T1000 (cell line): ENCODE measurements at places on chromosomes 4 and X.

DNA sequence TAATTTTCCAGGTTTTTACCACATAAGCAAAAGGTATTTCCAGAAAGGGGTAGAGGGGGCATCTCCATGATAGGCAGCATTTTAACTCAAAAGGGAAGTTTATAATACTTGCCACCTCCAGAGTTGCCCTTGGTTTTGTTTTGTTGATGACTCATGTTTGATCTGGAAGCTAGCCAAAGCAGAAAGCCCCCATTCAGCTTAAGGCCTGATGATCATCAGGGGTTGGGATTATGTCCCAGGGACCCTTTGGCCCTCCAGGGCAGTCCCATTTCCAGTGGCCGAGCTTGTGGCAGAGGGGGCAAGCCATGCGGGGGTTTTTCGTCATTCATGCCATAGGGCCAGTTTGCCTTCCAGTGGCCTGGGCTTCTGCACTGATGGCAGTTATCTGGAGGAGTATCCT lies 143.0 kb upstream of the PLAC1 start:
- no peak for DNase-seq

- DNase-seq: no peak
Measured at GRCh38 chr4:53961351-53961750, 103.1 kb downstream of the CHIC2 start.

- no peak for DNase-seq
Measured at GRCh38 chrX:138718941-138719340, 7.4 kb upstream of the FGF13 start.

- no peak for DNase-seq
Measured at GRCh38 chr4:140281828-140282552, 91.5 kb upstream of the SCOC start.

GRCh38 chr4:137309424-137309823 lies 222.9 kb downstream of the PCDH18 start:
- DNase-seq: no peak

- DNase-seq: no peak
Measured at GRCh38 chr4:141448490-141448889, 187.9 kb upstream of the IL15 start.

DNA sequence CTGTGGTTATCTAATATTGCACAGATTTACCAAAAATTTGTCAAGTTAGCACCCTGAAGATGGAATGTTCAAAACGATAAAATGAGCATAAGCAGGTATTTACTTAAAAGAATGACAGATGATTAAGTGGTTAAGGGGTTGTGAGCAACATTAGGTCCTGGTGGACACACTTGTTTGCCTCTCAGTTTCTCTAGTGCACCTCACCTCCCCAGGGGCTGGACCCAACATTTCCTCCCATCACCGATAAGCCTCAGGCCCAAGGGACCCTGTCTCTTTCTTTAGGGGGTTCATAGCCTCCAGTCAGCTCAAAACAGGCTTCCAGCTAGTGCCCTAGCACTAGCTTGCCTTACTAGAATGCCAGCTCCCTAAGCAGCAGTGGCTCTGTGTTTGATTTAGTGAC lies 88.0 kb downstream of the ATP11C start:
- no peak for DNase-seq

DNA sequence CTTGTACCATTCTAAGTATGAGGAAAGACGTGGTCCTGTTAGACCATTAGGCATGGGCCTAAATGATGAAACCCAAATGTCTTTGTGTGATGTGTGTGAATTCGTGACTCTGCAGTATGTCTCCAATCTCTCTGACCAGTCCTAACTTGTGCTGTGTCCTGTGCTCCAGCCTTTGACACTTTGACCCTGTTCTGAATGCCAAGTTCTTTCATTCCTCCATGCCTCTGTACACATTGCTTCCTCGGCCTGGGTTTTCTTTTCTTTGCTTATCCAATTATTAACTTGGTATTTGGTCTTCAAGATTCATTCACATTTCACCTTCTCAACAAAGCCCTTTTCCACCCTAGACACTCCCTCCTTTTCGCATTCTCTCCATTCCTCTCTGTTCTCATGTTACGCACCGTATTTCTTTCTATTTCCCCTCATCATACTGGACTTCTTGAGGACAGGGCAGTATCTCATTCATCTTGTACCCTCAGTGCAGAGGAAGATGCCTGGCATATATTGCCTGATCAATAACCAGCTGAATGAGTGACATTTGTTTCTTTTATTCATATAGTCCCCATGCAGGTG lies 138.7 kb downstream of the F11 start:
- DNase-seq: no peak

- no peak for DNase-seq
Measured at GRCh38 chr4:103086551-103086950, 10.0 kb upstream of the SLC9B2 start.

GRCh38 chr4:178836865-178837264 lies 1394.6 kb upstream of the AGA start:
- DNase-seq: no peak

DNA sequence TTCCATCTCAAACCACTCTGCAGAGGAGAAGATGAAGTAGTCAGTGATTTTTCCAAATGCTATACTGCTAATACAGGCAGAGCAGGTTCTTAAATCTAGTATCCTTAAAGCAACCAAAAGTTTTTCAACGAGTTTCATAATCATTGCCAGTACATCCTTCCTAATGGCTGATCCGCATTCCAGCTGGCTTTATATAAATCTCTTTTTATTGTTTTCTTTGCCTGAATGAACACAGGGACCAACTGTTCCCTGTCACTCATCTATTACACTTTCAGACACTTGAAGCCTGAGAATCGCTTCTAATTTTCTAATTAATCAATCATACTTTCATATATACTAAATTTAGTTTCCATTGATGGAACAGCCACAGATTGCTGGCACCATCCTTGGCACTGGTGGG lies 508.6 kb downstream of the RAB28 start:
- no peak for DNase-seq

DNA sequence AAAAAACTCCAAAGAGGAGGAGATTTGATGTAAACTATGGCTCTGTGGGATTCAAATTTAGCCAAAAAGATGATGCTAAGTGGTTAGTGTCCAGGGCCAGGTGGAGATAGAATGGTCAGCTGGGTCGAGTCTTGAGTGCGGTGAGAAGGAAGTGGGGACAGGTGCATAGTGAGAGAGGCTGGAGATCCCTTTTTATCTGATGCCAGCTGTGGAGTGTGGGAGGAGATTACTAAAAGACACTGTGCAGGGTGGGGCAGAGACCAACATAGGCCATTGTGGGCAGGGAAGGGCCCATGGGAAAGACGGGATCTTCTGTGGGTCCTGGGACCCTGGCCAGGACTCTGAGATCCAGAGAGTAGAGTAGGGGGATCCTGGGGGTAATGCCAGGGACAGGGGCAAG lies 34.6 kb upstream of the LEF1 start:
- DNase-seq: no peak

GRCh38 chrX:9301836-9302235 lies 163.0 kb upstream of the TBL1X start:
- no peak for DNase-seq

DNA sequence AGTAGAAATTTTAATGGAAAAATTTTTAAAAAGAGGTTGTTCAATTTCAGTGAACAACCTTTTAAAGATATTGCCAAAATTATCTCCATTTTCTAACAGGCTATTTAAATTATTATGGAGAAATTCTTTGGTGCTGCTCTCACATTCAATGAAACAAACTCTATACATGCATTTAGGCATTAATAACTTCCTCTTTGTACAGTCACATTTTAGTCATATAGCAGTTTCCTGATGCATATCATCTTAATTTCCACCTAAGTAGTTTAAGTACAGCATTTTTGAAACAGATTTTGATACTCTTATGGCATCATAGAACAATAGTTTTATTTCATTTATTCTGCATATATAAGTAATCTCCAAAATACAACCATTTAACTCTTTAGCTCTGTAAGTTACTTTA lies 500.1 kb downstream of the STPG2 start:
- no peak for DNase-seq

- DNase-seq: no peak
Measured at GRCh38 chrX:66005830-66006449, 33.9 kb downstream of the VSIG4 start.

DNA sequence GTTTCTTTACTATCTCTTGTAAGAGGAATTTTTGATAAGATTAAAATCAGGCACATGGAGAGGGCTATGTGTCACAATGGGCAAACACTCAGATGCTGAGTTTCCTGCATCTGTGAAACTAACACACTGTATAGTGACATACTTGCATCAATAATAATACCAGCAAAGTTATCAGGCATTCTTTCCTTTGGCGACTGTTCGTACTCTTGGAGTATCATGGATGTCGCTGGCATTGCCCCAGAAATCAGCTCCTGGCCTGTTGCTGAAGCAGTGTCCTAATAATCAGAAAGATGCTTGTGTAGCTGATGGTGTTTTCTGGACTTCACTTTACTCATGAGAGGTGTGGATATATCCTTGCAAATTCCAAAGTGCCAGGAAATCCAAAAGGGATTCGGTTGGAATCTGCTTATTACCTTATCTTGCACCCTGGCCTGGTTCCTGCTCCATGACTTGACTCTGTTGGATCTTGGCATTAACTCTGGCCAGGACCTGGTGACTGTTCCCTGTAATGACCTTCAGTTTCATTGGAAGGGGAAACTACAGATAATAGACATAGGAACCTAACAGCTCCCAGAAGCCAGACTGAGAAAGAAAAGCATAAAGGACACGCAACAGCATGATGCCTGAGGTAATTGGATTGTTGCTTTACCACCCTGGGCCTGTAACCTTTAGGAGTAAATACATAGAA lies 762.5 kb upstream of the GRIA3 start:
- DNase-seq: no peak

- DNase-seq: no peak
Measured at GRCh38 chr4:32826169-32826568, 2106.0 kb downstream of the PCDH7 start.

DNA sequence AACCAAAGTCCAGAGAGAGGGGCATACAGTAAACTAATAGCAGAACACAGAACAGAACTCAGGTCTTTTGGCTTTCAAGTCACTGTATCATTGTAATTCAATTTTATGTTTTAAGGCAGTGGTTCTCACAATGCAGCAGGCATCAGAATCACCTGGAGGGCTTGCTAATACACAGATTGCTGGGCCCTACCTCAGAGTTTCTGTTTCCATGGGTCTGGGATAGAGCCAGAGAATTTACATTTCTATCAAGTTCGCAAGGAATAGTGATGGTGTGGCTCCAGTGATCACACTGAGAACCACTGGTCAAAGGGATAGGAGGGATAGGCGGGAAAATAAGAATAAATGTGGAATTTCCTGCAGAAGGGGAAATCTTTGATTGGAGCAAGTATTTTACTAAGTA lies 36.7 kb downstream of the LANCL3 start:
- DNase-seq: no peak

- no peak for DNase-seq
Measured at GRCh38 chr4:101670897-101671296, 119.6 kb upstream of the BANK1 start.

- no peak for DNase-seq
Measured at GRCh38 chrX:120476714-120477113, 7.6 kb upstream of the LAMP2 start.

GRCh38 chr4:4247696-4248028 lies 361 bp downstream of the TMEM128 start:
- DNase-seq: no peak

DNA sequence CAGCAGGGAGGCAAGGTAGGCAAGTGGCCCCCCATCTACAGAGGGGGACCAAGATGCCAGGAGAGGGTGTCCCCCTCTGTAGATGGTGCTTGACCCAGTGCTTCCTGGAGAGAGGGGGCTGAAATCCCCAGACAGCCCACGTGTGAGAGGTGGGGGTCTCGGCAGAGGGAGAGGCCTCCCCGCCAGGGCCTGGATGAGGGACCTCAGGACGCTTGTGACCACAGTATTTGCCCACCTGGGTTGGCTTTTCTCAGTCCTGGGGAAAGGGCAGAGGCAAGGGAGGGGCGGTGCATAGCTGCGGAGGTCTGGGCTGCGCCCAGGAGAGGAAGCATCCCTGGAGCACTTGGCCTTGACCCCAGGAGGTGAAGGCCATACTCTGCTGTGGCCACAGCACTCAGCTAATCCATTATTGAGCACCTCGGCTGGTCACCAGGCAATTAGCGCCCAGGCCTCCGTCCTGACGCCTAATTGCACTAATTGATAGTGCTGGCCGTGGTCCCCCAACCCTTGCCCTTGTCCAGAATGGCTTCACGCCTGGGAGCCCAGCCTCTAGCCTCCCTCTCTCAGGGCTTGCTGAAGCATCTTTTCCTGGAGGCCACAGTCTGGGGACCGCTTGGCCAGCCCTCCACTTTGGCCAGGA lies 30.7 kb downstream of the HMX1 start:
- no peak for DNase-seq

DNA sequence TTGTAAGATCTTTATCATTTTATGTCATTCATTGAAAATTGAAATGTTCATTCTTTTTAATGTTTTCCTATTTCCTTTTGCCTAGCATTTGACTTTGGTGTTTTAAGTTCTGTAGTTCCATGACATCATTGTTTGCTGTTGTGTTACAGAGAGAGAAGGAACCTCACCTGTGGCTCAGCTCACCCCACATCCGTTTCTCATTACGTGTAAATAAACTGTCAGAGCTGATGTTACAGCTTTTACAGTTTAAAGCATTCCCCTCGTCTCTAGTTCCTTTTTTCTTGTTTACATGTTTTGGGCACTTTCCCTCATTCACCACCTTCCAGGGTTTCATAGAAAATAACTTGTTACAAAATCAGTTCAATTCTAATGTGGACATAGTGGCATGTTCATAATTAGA lies 137.2 kb downstream of the FNIP2 start:
- no peak for DNase-seq

- no peak for DNase-seq
Measured at GRCh38 chrX:10017872-10018271, 50.7 kb downstream of the CLDN34 start.

DNA sequence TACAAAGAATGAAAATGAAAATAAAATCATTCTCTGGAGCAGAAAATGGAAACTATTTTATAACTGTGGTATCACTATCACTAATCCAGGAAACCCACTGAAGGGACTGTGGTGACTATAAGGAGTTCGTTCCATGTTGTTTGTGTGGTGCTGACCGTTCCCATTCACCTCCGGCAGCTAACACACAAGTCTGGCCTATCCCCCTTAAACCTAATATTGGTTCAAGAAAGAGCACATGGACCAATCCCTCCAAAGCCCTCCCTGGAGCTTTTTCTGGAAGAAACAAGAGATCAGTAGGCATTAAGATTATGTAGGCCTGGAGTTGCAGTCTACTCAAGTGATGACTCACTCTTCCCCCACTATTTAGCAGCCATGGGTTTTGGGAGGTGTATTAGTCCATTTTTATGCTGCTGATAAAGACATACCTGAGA lies 25.9 kb upstream of the FAM241A start:
- no peak for DNase-seq

DNA sequence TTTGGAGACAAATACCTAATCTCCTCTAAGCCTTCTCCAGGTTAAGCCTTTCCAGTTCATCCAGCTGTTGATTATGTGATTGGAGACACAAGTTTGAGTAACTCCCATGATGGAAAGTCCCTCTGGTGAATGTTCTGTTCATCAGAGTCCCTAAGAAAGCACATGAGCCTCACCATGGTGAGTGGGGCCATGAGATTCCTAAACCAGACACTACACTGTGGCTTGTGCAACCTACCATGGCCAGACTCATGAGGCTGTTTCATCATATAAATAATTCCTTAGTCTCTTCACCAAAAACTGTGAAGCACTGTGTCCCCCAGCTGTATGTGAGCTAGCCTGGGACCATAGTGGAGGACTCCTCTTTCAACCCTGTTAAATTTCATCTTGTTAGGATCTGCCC lies 14.4 kb downstream of the PKD2 start:
- DNase-seq: no peak
